ENCODE measurements at places on chromosomes 3 and 15. TPM values are rescaled to one million over a fixed set of nuclear protein-coding genes. Genes with fewer than 3 reads are reported as not detected.

Gene TERC
- 16.6 TPM for total RNA-seq

Gene TP63
- under 0.01 TPM for total RNA-seq

Gene FXR1
- total RNA-seq, result 278 TPM

Gene PLXNB1
- 46.9 TPM for total RNA-seq

Gene SEMA6D
- 4.0 TPM for total RNA-seq

Gene GLT8D1
- 41.9 TPM for total RNA-seq

Gene CD80
- total RNA-seq, result not detected

Gene MINAR1
- 0.31 TPM for total RNA-seq

Gene THPO
- total RNA-seq, result not detected

Data from bladder microvascular endothelial cell (primary cell).